ENCODE measurements at places on chromosomes 13 and 19.
A peak's percentile ranks its signal among the peaks of the same experiment; 100 is the strongest.

DNA sequence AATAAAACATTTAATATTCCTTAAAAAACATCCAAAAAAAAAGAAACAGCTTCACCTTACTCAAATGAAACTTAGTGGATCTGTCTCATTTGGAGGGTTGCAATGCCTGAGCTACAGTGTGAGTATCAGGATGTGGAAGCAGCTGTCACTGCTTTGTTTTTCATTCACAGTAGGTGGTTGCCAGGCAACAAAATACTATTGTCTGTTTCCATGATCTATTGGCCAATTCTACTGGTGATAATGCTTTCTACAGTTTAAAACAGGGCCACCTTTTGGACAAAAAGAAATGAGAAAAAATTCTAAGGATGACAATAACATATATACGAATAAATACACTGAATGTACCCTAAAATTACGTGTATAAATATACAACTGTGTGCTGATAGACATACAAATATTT lies 3.0 kb downstream of the ENOX1 start:
- DNase-seq = no peak

- no peak for DNase-seq
These were observed 164.5 kb downstream of the TEX29 start for GRCh38 chr13:111484959-111485358.

GRCh38 chr19:43316591-43317319 lies 36.7 kb upstream of the CD177 start:
- no peak for DNase-seq

DNA sequence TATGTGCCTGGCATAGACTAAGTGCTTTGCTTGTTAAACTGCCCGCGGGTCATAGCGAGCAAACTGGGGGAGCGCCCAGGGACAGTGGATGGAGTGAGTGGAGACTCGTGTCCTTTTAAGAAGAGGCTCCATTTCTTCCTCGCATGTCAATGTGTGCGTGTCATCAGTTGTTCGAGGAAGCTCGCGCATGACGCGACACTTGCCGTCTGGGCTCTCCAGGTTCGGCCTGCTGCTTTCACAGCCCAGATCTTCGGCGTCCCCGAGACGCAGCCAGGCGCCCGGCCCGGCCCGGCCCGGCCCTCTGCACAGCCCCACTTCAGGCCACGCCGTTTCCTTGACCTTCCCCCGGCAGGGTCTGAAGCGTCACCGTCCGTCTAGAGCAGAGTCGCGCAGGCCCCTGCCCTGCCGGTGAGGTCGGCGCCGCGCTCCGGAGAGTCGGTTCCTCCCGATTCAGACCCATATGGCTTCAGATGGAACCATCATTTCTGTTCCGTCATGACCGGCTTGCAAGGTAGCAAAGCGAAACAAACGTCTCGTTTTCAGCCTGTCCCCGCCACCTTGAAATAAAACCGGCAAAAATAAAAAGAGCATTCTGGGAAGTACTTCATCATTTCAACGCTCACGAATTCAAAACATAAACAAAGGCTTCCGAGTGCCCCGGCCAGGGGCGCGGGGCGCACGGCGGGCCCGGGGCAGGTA lies 599 bp upstream of the ARHGEF7 start:
- DNase-seq = peak; percentile 49

- DNase-seq = no peak
These were observed 10.6 kb downstream of the KCNN1 start for GRCh38 chr19:17977488-17977887.

DNA sequence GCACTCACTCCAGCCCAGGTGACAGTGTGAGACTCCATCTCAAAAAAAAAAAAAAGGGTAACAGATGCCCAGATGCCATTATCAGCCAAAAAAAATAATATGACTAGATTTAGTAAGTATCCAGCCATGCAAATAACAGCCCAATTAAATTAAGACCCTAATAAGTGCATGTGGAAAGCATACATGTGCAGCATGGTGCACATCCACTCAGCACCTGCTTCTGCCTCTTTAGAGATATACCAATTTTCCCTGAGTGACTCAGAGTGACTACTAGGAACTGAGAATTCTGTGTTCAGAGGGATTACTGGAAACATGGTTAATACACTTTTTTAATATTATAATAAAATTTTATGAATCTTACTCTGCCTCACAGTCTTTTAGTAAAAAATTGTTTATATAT lies 29.8 kb upstream of the ZNF675 start:
- DNase-seq = no peak

DNA sequence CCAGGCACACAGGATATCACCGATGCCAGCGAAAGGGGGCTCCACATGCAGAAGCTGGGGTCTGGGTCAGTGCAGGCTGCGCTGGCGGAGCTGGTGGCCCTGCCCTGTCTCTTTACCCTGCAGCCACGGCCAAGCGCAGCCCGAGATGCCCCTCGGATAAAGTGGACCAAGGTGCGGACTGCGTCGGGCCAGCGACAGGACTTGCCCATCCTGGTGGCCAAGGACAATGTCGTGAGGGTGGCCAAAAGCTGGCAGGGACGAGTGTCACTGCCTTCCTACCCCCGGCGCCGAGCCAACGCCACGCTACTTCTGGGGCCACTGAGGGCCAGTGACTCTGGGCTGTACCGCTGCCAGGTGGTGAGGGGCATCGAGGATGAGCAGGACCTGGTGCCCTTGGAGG lies 7.2 kb downstream of the NCAN start:
- no peak for DNase-seq

- DNase-seq = no peak
These were observed 1.3 kb upstream of the DUS3L start for GRCh38 chr19:5792224-5792623.

GRCh38 chr13:55981381-55981780 lies 1159.3 kb upstream of the PRR20A start:
- DNase-seq = no peak

DNA sequence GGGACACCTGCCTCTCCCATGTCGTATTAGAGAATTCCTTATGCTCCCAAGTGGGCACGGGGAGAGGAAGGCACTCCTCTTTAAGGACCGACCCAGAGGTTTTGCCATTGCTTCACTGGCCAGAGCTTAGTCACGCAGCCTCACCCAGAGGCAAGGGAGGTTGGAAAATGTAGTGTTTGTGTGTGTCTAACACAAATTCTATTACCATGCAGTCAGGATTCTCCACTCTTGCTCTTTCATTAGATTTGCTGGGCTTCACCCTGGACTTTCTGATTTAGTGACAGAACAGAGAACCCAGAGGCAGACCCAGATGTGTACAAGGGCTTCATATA lies 14.6 kb upstream of the NCCRP1 start:
- DNase-seq = no peak

- no peak for DNase-seq
These were observed at the start of gene APOC4 for GRCh38 chr19:44942067-44942571. Gene APOC4, plus strand, starts transcription at chr19:44942237. Its CDS starts 41 bp downstream, at chr19:44942278.

GRCh38 chr19:33754361-33754760 lies 42.3 kb upstream of the KCTD15 start:
- DNase-seq = no peak

GRCh38 chr19:7227735-7228134 lies 66.5 kb downstream of the INSR start:
- DNase-seq = no peak

DNA sequence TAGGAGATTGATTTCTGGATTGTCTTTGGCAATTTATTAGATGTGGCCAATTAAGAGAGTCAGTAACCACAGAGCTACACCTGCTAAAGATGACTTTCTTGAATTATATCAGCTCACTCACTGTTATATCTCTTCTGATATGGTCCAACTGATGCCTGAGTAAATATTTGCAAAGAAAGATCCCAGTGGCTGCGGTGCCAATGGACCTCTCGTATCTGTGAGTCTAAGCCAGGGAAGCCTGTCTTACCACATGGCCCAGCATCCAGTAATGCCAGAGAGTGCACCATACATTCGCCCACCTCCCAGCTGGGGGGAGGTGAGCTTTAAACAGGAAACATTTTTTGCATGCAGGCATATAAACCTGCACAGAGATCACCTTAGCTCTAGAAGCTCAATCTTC lies 82.7 kb upstream of the SLC15A1 start:
- DNase-seq = no peak

- no peak for DNase-seq
These were observed 961 bp upstream of the URI1 start for GRCh38 chr19:29940971-29941585.

GRCh38 chr19:56080669-56081401 lies 40.3 kb downstream of the ZNF787 start:
- DNase-seq = peak; percentile 85

DNA sequence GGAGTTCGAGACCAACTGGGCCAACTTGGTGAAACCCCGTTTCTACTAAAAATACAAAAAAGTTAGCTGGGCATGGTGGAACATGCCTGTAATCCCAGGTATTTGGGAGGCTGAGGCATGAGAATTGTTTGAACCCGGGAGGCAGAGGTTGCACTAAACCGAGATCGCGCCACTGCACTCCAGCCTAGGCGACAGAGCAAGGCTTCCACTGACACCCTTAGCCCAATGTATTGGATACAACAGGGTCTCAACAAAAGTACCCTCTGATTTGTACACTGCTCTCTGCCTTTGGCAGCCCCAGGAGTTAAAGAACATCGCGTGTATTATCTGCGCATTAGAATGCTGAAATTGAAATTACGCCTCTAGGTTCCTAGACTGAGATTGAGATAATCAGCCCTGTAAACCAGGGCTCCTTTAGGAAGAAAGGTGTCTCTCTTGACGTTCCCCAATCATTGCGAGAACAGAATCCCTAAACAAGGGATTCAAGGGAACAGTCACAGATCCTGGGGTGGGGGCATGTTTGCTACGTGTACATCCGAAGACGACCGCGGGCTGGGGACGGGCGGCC lies 21.9 kb downstream of the IPO5 start:
- DNase-seq = no peak

DNA sequence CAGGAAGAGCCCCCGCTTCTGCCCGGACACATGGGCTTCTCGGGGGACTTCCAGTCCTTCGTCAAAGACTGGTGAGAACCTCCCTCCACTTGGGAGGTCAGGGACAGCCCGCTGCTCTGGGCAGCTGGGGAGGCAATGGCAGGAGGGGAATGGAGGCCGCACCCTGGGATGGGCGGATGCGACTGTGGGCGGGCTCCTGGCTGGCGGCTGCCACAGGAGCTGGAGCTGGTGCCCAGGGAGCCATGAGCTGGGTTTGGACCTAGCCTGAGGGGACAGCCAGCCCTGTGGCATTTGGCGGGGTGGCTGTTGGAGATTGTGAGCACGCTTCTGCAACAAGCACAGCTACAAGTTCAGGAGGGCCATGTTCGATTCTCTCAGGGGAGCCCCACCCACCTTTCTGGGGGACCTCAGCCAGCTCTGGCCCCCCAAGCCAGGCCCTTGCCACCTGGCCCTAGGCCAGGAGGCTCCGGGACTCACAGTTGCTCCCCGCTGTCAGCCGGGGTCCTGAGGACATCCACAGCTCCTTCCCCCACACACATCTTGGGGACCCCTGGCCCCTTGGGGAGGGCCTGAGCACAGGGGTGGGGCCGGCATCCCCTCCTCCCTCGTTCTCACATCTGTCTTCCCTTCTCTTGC lies 3.0 kb upstream of the TGFBR3L start:
- DNase-seq = no peak

GRCh38 chr13:35983206-35983605 lies 148.0 kb downstream of the DCLK1 start:
- DNase-seq = no peak

DNA sequence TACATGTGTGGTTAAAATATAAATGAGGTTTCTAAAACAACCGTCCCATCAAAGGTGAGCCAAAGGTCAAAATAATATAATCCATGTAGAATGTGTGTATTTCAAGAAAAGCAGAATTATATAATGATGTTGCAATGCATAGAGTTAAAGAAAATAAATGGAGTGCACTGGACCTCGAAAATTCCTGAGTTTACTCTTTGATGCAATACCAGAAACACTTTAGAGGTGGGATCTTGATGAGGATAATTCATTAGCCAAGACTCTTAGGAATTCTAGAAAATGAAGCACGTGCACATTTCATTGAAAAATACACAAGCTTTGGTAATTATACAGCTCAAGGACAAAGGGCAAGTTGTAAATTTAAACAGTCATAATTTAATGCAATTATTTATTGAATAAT lies 508.9 kb upstream of the ARGLU1 start:
- no peak for DNase-seq

GRCh38 chr13:77696879-77697216 lies 639 bp upstream of the SLAIN1 start:
- no peak for DNase-seq

GRCh38 chr13:21475115-21475514 lies 16.0 kb upstream of the ZDHHC20 start:
- DNase-seq = no peak

DNA sequence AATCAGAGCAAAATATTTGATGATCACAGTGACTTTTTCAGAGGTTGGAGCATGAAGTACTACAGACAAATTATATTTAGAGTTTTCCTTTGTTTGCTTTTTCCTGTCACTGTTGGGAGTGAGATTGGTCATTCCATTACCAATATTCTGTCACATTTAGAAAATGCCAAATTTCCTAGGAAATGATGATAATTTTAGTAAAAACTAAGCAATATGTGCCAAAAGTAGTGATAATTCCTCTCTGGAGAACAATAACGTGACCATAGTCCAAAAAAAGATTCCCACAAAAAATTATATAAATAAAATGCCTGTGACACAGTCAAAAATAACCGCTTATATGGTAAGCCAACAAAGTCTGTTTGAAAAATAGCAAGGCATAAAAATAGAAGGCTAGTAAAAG lies 2719.4 kb downstream of the PCDH9 start:
- DNase-seq = no peak

DNA sequence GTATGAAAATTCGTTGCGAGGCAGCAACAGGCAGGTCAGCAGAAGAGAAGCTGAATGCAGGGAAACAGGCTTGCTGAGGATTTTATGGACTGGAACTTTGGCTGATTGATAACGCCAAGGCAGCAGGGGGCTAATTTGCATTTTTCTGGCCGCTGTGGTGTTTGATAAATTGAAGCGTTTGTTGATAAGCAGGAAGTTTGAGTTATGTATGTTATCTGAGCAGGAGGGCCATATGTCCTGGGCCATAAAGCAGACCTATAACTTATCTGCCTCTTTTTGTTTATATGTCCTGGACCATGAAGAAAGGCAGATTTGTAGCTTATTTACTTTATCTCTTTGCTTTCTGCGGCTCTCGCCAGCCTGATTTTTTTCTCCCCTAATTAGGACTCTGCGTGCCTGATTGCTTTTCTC lies 65.9 kb downstream of the ZNF627 start:
- no peak for DNase-seq

GRCh38 chr13:33251131-33251661 lies 34.4 kb downstream of the STARD13 start:
- peak; percentile 90 for DNase-seq

DNA sequence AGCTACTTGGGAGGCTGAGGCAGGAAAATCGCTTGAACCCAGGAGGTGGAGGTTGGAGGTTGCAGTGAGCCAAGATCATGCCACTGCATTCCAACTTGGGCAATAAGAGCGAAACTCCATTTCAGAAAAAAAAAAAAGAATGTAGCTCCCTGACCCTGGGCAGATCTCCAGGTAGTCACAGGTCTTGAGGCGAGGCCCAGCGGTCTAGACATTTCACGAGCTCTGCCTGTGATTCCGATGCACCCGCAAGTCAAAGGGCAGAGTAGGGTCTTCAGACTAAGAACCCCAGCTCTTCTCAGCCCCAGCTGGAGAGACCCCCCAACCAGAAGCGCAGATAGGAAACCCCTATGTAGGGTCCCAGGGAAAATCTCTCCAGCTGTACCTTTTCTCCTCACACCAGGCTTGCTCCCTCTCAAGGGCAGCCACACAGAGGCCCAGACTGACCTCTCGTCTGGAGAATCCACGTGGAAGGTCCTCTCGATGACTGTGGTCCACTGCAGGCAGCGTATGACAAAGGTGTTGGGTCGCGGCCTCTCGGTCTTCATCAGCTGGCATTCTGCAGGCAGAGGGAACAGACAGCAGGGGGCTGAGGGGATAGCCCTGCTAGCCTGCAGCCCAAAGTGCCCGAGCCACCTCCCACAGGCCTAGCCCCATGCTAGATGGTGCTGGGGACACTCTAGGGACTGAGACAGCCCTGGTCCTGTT lies 28.4 kb upstream of the CCNP start:
- no peak for DNase-seq

All from astrocyte of the hippocampus (primary cell).